HT-29 (cell line): ENCODE measurements at places on chromosomes 2 and 18.

GRCh38 chr2:18426174-18426573 lies 134.3 kb downstream of the RDH14 start:
- no peak for DNase-seq

DNA sequence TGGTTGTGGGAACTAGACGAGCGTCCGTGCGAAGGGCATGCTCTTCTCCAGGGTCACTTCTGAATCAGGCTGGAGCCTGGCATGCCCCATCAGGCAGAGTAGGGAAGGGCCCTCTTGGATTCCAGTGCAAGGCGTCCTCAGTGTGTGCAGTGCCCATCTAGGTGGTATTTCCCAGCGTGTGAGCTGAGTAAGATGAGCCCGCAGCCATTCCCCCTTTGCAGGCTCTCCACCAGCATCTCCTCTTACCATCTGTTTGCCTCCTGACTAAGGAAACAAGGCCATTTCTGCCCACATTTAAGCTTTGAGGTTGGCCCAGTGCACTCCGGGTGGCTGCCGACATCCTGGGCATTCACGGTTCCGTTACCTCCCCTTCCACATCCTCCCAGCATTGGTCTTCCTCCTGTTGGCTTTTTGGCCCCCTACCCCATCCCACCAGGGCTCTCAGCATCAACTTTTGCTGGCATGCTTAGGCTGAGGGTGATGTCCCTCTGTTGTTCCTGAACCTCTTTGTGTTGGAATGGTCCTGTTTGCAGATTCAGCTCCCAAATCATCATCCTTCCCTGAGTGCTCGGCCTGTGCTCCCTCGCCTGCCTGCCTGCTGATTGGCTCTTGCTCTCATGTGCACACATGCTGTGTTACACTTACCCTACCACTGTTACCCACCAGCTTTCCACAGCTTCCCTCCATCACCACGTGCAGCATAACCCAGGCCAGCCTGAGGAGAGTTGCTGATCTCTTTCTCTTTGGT lies 11.8 kb downstream of the CEP68 start:
- no peak for DNase-seq

DNA sequence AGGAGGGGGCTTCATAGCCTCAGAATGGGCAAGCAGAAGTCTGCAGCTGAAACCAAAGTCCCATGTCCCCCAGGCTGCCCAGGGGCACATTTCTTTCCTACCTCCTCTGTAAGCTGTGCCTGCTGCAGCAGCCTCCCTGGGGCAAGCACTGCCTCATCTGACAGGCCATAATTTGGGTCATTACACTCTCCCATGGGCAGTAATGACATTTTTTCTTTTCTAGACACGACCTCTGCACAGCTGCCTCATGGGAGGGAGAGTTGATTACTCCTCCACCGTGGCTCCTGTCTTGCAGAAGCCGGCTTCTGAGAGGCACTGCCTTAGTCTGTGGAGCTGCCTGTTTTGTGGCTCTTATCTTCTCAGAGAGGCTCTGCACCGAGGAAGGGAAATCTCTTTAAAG lies 268.9 kb downstream of the TDRD15 start:
- DNase-seq, result no peak

GRCh38 chr2:26562811-26563645 lies 78.1 kb downstream of the CIB4 start:
- DNase-seq, result peak; percentile 90

DNA sequence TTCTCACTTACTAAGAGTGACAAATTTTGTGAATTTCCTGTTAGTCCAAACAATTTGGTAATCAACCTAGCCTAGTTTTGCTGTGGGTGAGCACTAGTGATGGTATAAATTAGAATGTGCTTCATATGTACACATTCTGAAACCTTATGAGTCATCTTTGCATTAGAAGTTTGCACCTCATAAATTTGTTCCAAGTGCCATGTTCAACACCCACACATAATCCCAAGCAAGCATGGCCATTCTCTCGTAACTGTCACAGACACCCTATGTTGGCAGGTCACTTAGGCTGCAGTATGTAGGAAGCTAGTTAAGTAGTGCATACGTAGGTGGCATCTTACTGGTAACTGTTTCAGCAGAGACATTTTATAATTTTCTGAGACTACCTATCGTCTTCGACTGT lies 46.9 kb downstream of the NAB1 start:
- DNase-seq, result no peak

DNA sequence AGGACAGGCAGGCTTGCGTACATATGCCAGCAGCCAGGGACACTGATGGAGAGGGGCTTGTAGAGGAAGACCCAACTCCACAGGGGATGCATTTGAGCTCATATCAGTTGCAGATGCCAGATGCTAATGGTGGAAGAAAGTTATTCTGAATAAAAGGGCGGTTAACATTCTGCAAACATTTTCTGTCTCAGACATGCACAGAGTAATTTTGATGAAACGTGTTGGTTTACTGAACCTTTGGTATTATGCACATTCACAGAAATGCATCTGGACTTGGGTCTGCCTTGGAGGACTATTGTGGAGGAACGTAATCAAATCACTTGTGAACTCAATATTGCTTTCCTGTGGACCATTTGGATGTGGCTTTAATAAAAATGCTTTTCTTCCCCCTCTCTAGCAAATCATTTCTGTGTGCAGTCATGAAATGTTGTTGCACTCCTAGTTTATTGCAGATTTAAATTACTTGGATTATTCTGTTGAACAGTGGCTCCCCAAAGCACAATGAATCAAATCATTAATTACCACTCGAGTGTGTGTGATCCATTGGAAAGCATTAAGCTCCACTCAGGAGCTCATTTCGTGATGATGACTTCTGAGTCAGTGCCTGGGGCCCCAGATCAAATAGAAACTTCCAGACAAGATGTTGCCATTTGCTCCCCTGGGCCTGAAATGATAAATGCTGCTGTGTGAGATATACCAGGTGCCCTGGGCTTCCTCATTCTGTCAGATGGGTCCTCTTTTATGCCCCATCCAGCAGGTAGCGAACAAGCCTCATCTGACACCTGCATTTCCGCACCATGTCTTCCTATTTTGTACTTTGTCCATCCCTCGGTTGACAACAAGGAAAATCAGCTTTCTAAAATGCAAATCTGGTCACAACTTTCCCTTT lies 697.0 kb upstream of the HS6ST1 start:
- no peak for DNase-seq

DNA sequence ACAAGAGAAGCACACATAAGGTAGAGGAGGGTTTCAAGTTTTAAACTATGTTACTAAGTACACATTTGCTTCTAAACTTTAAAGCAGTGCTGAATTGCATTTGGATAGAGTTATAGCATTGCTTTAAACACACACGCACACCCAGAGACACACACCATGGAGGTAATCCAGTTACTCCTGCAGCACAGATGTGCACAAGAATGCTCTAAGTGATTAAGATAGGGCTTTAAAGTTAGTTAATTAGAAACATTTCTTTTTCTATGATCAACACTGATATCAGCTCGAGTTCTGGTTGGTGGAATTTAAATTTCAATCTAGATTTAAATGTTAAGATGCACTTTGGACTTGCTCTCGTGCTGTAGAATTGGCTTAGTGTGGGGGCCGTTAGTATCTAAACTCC lies 492.3 kb downstream of the ZEB2 start:
- DNase-seq, result no peak

GRCh38 chr18:49668574-49669275 lies 106.9 kb downstream of the LIPG start:
- no peak for DNase-seq

DNA sequence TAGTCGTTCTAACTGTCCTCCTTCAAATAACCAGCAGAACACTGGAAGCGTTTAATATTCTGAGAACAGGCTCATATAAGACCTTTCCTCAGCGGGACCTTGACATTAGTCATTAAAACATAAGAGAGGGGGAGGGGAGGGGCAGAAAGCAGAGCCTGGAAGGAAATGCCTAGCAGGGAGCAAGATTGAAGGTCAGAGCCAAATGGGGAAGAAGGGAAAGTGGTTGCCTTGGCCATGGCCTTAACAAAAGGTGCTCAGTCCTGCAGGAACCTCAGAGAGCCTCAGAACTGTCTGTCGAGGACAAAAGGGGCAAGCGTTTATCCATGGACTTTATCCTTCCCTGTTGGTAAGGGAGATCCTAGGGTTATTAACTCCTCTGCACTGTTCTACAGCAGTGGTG lies 856 bp upstream of the PLA2R1 start:
- peak; percentile 53 for DNase-seq

DNA sequence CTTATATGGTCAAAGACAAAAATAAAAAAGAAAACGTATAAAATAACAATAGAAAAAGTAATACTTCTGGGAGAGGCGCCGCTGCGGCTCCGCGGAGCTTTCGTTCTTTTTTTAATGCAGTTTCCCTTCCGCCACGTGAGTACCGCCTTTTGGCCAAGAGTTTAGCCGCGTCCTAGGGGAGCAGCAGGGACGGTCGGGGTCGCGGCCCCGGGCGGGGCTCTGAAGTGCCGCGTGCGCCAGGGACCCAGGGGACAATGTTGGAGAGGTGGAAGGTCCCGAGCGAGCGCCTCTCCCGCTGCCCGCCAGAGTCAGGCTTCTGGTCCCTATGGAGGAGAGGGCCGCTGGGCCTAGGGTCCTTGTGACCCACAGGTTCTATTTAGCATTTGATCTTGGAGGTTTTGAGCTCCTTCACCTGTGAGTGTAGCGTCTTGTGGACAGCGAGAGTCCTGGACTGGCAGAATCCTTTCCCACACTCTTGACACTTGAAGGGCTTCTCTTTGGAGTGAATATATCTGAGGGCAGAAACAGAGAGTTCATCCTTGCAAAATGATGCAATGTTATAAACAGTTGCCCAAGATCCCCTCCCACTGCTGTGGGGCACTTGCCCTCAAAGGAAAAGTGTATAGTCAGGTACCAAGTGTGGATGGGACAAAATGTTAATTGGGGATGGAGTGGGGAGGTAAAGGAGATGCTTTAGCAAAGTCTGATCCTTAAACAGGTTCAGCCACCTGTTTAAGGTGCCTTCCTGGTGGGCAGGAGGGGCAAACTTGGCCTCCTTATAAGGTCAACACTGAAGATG lies 6.3 kb downstream of the OSR1 start:
- no peak for DNase-seq

DNA sequence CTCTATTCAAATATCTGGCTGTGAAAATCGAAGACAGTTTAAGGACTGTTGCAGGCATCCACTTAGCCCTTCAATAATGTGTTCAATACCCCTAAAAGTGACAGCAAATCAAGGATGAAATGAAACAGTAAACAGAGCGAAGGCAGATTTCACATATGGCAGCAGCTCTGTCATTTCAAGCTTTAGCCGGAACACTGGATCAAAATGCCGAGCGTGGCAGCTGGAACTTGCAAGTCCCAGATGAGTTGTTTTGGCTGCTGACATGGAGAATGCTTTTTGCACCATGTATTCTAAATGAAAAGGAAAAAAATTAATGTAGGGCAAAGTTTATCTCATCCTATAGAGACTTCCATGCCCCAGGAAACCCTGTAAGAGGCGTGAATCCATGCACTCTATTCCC lies 18.0 kb downstream of the LRRC30 start:
- DNase-seq, result no peak

- DNase-seq, result no peak
These were observed 159.3 kb upstream of the MYCN start for GRCh38 chr2:15780912-15781574.

DNA sequence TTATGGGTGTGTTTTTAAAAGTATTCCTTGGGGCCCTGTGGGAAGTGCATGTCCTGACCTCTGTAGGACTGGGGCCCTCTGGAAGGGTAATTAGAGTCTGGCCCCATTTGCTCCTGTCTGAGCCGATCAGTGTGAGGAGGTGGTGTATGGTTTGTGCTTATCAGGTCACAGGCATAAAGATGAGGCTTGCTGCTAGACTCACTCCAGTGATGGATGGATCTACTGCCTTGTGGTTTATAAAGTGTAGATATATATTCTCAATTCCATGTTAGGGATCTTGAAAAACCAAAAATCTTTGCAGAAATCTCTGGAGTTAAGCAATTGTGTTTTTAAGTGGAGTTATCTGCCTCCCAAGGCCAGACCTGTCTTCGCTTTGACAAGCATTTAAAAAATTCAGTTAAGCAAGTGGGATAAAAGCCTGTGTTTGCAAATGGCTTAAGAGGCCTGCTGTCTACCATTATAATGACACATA lies 182.4 kb downstream of the PTPRM start:
- DNase-seq, result no peak

DNA sequence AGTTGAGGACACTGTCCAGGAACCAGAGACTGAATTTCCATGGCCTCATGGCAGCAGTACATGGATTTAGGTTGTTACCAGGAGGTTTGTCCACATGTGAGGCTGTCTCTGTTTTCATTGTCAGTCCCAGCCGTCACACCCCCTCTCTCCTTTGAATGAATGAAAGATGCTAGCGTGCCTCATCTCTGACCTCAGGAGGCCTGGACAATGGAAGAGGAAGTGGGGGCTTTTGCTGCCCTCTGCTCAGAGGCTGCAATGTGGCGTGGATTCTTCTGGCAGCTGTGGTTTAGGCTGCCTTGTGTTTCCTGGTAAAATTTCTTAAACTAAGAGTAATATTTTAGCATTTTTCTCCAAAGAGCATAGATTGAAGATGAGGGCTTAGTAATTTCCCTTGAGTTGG lies 47.5 kb downstream of the RAB31 start:
- no peak for DNase-seq

GRCh38 chr2:170365686-170366085 lies 187.7 kb downstream of the MYO3B start:
- no peak for DNase-seq

- no peak for DNase-seq
These were observed 35.9 kb upstream of the TBC1D8 start for GRCh38 chr2:101187131-101187530.

DNA sequence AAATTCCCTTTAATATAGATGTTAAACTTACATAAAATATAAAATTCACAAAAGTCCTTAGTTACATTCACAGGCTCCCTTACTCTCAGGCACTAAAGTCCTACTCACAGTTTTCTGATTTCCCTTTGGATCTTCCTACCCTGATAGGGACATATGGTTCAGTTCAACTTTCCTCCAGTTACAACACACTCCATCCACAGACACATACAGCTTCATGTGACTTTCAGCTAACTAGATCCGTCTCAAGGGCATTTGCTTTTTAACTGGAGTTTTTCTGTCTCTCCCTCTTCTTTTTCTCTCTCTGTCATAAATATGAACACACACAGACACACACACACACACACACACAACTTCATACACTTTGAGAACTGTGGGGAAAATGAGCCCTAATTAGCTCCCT lies 419.2 kb downstream of the LRP1B start:
- DNase-seq, result no peak

DNA sequence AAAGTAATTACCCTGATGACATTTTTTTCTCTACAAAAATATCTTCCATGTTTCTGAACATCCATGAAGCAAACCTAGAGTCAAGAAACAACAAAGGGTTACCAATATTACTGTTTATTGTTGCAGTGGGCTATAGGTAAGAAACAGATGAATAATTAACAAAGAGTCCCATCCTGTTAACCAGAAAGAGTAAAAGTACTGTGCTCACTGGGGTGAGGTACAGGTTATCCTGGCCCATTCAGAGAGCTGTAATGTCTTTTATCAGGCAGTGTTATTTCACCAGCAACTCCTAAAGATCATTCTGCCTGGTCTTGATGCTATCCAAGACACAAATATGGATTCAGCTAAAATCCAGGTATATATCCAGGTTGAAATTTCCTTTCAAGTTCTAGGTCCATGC lies 754.9 kb downstream of the SATB2 start:
- no peak for DNase-seq
